ENCODE measurements at places on chromosomes 3 and 15.
A peak's percentile ranks its signal among the peaks of the same experiment; 100 is the strongest.

DNA sequence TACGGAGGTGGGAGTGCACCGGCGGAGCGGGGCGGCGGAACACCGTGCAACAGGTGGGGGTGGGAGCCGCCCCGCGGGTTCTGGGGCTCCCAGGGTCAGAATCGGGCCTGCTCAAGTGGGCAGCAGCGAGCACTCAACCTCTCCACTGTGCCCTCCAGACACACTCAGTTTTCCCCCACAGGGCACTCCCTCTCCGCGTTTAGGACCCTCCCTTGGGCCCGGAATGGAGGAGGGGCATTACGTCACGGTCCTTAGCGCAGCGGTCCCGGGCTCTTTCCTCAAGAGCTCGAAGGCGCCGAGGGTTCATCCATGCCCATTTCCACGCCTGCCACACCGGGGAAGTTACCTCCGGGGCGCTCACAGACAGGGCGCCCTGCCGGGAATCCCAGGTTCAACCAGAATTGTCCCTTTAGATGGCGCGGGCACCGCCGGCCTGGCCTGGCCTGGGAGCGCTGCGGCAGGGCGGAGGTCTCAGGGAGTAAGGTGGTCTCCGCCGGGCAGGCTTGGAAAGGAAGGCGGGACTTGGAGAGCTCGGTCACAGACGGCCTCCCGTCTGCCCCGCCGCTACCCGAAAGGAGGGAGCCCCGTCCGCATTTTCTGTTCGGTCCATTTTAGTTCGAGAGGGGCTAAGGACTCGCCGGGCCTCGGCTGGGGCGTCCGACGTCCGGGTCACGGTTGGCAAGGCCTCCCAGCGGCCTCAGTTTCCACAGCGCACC, 5.1 kb downstream of the RNU6-1 start:
- DNase-seq: no peak

DNA sequence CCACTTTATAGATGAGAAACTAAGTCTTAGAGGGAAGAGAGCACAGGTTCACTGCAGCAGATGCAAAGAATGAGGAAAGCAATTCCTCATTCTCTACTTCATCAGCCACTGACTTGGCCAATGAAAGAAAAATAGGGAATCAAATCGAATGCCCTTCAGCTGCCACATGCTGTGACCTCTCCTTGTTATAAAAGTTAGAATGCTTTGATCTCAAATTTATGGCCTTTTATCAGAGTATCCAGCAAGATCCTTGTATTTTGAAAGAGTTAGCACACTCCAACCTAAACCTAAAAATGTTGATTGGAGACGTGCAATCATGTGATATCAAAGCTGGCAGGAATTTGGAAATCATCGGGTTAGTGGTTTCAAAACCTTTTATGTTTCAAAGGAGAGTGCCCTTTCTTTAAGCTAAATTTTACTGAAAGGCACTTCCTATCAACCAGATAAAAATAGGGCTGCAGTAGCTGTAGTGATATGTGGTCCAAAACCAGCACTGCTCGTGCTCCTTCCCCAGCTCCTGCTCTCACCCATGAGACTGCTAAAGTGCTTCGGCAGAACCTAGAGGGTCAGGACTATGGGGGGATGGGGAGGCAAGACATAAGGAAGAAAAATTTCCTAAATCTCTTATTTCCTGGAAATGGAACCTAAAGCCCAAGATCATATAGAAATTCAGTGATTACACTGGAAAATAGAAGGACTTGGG, 617.0 kb downstream of the PYDC2 start:
- DNase-seq: no peak

DNA sequence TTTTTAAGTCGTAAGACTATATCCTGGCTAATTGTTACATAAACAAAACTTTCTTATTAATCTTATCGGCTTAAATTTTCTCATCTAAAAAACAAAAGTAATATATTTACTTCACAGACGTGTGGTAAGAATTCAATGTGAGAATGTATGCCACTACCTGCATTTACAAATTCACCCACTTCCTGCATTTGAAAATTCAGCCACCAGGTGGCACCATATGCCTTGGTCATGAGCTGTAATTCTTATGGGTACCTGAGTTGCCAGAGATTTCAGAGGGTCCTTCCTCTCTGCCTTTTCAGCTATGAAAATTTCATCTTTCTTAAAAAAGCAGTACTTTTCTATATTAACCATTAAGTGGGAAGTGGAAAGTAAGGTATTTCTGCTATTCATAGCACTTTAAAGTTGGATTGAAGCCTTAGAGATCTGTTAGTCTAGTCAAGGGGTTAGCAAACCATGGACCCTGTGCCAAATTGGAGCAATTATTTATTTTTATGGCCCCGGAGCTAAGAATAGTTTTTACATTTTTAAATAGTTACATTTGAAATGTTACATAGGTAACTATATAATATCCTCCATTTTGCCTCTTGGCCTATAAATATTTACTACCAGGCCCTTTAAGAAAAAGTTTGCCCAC, 127.8 kb downstream of the HCN4 start:
- DNase-seq: peak; percentile 81

- DNase-seq: no peak
Observed at GRCh38 chr3:11037976-11038375, 45.4 kb downstream of the SLC6A1 start.
